CD8-positive, alpha-beta memory T cell (primary cell): ENCODE measurements at places on chromosomes 13 and 19.

DNA sequence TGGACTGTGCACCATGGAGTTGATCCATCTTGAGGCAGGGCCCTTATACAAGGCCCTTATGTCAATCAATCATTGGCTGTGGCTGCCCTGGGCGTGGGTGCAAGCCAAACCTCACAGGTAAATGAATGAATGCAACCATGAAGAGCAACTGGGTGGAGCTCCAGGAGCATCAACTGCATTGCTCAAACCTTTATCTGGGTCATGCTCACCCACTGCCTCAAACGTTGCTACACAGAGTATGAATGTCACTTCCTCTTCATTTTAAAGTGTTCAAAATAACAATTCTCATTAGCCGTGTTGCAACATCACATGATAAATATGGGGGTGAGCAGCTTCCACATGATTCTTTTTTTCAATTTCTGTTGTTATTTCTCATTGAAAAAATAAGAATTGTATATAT, 6.4 kb upstream of the ZNF333 start:
- DNase-seq, result no peak

GRCh38 chr13:27007166-27007565, 164.4 kb downstream of the USP12 start:
- no peak for DNase-seq

GRCh38 chr19:29410601-29411000, 115.2 kb upstream of the VSTM2B start:
- DNase-seq, result no peak

GRCh38 chr13:38381890-38382289, 32.2 kb downstream of the UFM1 start:
- DNase-seq, result no peak

GRCh38 chr13:103213152-103213551, 146.9 kb upstream of the SLC10A2 start:
- DNase-seq, result no peak

- DNase-seq, result no peak
Observed at GRCh38 chr13:38753878-38754277, 67.0 kb downstream of the FREM2 start.

- no peak for DNase-seq
Observed at GRCh38 chr19:49343123-49343522, 7.9 kb downstream of the CD37 start.

DNA sequence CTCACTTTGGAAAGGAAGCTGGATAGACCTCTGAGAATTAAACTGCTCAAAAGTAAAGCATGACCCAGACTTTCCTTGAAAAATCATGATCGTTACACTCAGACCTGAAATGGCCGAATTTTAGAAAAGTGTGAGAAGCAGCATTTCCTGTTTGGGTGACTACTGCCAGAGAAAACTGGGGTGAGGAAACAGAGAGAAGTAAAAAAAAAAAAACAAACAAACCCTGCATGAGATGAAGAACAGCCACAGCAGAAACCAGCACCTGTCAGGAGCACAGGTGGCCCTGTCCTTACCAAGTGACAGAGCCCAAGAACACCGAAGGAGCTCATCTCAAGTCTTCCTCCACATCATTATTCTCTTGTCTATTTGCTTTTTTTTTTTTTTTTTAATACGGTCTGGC, 12.0 kb upstream of the ADPRHL1 start:
- DNase-seq, result no peak

- DNase-seq, result no peak
Observed at GRCh38 chr19:2887391-2887914, 13.3 kb upstream of the ZNF57 start.

GRCh38 chr13:33034882-33035520, 18.8 kb downstream of the KL start:
- DNase-seq, result no peak

- DNase-seq, result no peak
Observed at GRCh38 chr19:43581467-43581866, 5.9 kb downstream of the PINLYP start.

- DNase-seq, result no peak
Observed at GRCh38 chr19:29516358-29516725, 9.5 kb upstream of the VSTM2B start.

DNA sequence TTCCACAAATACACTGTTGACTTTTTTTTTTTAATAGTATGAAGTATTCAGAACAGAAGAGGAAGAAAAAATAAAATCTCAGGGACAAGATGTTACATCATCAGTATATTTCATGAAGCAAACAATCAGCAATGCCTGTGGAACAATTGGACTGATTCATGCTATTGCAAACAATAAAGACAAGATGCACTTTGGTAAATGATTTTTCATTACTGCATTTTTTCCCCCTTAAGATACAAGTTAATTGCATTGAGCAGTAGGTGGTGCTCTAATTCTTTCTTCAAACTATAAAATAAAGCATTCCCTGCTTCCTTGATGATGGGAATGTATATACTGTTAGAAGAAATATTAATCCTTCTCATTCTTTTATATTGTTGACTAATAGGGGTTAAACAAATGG, 17.1 kb downstream of the UCHL3 start:
- DNase-seq, result no peak

GRCh38 chr13:25844559-25845434, 207.0 kb downstream of the SHISA2 start:
- DNase-seq, result no peak

GRCh38 chr13:108948251-108948671, 318.9 kb downstream of the MYO16 start:
- no peak for DNase-seq

- no peak for DNase-seq
Observed at GRCh38 chr19:11377237-11377636, 2.8 kb downstream of the SWSAP1 start.

GRCh38 chr13:35978607-35979316, 152.4 kb downstream of the DCLK1 start:
- peak; percentile 1 for DNase-seq

GRCh38 chr19:55481148-55481793, 3.7 kb upstream of the NAT14 start:
- DNase-seq, result no peak

GRCh38 chr13:109162248-109163036, 533.0 kb downstream of the MYO16 start:
- no peak for DNase-seq

GRCh38 chr19:35261356-35262100, 7.2 kb upstream of the USF2 start:
- no peak for DNase-seq

DNA sequence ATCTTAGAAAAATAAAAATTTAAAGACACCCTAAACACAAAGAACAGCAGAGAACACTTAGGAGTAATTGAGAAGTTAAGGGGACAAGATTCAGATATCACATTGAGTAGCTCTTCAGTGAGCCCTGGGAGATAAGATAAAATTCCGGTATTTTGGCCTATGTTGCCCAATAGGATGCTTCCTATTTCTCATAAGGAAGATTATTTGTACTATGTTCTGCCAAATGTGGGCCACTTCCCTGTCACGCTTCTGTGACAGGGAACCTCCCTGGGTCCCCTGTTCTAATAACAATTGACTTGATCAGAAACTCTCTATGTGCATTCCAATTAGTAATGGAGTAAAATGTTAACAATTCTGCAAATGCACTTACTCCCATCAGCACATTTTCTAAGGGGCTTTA, 310.7 kb downstream of the MYO16 start:
- no peak for DNase-seq

- no peak for DNase-seq
Observed at GRCh38 chr13:59360108-59360507, 803.6 kb downstream of the DIAPH3 start.

DNA sequence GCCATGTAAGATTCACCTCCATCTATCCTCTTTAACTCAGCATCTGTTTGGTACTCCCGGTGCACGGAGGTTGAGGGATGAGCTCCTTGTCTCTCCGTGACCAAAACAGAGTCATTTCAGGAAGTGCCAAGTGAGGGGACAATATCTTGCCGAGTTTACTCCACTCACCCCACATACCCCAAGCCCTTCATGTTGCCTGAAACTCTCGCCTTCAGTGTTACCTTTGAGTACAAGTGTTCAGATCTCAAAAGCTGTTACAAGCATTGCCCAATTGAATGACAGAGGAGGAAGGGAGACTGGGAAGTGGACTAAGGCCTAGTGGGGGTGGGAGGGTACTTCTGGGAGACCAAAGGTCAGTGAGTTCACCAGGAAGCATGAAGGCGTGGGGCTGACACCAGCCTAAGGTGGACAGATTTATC, 6.0 kb upstream of the SIGLEC12 start:
- no peak for DNase-seq

DNA sequence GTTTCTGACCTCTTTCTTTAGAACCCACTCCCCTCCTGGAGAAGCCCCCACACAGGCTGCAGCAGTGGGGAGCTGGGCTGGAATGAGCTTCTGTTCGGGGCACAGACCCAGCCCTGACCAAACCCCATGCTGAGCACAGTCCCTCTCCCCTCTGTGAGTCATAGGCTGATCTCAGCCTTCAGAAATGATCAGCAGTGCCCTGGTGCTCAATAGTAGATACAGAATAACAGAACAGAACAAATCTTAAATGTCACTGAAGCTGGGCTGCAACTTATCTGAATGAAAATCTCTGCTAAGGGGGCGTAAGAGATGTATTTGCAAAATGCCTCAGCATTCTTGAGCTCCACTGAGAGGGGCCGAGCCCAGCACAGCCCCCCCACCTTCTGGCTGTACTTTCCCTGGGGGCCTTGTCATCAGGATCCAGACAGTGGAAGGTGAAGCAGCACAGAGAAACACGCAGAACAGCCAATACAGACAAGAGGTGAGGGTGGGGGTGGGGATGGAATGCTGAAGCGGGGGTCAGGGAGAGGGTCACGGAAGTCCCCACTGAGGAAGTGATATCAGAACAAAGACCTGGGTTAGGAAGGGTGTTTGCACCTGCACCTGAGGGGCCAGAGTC, 9.9 kb downstream of the ZNF665 start:
- no peak for DNase-seq

- peak; percentile 42 for DNase-seq
Observed at GRCh38 chr19:50639121-50640112, at the start of gene SYT3. SYT3 (minus strand) TSS chr19:50639881; CDS start chr19:50637411, 2,470 bp downstream.

DNA sequence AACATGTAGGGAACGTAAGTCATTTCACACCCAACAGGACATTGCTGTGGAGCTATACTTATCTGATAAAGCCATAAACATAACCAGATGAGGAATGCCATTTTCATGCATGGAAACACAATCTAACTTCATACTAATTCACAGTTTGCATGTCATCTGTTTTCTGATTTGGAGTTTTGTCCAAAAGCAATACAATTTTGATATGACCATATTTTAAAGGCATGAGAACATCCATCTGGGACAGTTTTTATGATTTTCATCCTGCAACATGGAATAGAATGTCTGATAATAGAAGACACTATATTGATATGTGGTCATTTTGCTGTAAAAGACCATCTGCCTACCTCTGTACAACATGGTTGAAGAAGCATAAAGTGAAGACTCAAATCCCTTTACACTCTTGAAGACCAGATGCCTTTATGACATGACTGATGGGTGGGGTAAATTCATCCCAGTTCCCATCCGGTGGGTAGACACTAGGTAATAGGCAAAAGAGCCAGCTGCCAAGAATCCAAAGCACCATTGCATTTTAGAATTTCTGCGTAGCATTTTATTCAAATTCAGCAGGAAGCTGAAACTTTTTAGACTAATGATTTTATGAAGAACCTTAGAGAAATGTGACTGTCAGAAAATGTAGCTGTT, 309.8 kb downstream of the LMO7 start:
- no peak for DNase-seq

DNA sequence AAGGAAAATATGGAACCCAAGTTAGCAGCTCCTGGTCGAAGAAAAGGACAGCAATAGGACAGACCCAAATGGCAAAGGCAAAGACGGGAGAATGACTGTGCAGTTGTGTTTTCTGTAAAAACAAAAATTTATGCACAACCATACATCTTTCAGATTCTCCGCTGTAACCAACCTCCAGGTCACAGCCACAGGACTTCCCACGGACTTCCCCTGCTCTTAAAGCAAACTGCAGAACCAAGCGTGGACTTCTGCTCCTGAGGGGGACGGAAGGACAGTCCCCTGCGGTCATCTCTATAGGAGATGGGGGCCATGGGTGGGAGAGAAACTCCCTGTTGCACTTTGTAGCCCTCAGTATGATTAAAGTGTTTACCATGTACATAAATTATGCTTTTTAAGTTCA, 2.5 kb downstream of the GRTP1 start:
- DNase-seq, result no peak

DNA sequence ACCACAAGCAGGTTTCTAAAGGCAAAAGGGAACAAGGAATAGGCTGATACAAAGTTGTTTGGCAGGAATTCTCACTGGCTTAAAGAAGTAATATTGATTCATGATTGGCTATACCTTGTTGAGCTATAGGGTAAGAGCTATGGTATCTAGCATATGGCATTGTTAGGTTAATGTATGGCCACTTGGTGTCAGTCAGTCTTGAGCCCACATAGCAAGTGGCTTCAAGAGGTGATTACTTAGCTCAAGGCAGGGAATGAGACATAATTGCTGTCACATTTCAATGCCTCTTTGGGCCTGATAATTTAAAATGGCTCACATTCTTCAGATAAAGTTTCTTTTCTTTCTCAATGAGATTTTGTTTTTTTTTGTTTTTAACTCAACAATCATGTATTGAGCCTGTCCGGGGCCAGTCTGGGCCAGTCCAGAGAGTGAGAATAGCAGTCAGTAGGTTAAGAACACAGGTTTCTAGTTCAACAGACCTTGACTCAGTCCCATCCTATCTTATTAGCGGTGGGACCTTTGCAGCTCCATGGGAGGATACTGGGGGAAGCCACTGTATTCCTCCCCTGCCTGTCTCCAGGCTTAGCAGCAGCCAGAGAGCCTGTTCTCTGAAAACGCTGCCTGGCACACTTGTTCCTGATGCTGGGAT, 45.8 kb upstream of the RCBTB2 start:
- DNase-seq, result no peak
